ENCODE measurements at places on chromosomes 5 and 9.

- DNase-seq: peak; percentile 2
These were observed 6.7 kb downstream of the INIP start for GRCh38 chr9:112711050-112711689.

GRCh38 chr5:8729437-8729836 is 816.4 kb downstream of the SEMA5A start:
- DNase-seq: no peak

GRCh38 chr9:136858844-136859757 is 7.0 kb downstream of the MAMDC4 start:
- DNase-seq: no peak

GRCh38 chr5:22650511-22650910 is 202.6 kb downstream of the CDH12 start:
- no peak for DNase-seq

DNA sequence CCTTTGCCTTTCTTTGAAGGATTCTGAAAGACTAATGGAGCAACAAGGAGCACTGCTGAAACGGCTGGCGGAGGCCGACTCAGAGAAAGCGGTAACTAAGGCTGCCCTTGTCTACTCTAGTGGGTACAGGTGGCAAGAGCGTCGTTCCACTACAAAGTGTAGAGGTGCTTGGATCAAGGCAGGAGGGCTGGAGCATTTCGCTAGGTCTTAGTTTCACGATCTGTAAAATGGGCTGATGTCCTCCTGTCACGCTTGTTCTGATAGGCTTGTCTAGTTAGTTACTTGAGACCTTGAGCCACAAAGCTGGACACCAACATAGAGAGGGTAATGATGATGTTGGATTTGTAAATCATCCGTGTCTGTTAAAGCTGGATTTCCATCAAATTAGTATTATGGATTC is 23.0 kb upstream of the GLE1 start:
- no peak for DNase-seq

- no peak for DNase-seq
These were observed 6.7 kb downstream of the CDC37L1 start for GRCh38 chr9:4686112-4686511.

DNA sequence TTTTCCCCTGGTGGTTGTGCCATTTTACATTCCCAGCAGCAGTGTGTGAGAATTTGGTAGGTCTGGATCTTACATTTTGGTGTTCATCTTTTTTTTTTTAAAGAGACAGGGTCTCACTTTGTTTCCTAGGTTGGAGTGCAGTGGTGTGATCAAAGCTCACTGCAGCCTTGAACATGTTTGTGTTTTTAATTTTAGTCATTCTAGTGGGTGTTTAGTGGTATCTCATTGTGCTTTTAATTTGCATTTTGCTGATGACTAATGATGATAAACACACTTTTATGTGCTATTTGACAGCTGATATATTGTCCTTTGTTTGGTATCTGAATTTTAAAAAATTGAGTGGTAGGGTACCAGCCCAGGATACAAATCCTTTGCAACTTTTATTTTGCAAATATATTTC is 53.4 kb upstream of the POMT1 start:
- no peak for DNase-seq

- no peak for DNase-seq
These were observed 38.3 kb upstream of the NEURL1B start for GRCh38 chr5:172602783-172603231.

DNA sequence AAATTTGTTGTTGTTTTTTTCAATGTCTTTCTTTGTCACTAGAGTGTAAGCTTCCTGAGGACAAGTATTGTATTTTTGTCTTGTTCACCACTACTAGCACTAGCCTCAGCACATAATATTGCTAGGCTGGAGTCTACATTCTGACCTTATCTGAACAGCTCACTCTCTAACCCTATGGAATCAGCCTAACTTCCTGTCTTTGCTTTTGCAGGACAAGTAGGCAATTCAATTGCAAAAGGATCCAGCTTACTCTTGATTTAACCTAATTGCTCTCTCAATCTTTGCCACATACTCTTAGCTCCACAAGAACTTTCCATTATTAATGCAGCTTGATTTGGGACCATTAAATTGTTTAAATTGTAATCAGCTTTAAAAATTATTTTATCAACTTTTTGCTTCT is 308.5 kb downstream of the MAN2A1 start:
- no peak for DNase-seq

GRCh38 chr5:35067985-35068384 is 20.2 kb upstream of the AGXT2 start:
- DNase-seq: no peak

DNA sequence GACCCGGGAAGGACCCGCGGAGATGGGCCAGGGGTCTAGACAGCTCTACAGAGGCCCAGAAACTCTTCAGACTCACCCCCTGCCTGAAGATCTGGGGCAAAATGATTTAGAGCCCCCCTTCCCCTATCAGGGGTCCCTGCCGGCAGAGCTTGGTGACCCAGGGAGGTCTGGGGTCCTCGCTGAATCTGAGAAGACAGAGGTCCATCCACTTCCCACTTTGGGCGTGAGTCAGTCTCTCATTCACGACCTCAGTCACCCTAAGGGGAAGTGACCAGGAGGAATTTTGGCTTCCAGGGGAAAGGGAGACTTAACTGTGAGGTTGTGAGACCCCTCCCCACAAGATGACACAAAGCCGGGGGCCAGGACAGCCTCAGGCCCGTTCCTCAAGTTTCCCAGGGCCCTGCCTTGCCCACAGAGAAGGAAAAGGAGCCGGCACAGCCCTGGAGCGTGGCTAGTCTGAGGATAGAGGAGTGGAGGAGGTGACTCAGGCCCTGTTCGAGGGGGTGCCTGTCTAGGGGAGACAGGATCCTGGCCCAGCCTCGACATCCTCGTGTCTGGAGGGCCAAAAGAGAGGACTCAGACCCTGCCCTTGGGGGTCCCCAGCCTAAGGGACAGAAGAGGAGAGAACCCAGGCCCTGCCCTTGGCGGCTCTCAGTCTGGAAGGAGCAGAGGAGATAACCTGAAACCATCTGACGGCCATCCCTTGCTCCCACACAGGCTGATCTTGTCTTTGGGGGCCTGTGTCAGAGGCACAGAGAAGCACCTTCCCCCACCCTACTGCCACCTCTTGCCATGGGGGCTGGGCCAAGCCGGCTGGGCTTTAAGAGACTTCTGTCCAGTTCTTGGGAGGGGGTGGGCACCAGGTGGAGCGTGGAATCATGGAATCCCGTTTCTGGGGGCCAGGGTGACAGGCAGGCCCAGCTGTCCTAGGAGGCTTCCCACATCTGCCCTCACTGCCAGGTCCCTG is 889 bp downstream of the PDLIM4 start:
- no peak for DNase-seq

- no peak for DNase-seq
These were observed 47.2 kb downstream of the SYK start for GRCh38 chr9:90848866-90849265.

DNA sequence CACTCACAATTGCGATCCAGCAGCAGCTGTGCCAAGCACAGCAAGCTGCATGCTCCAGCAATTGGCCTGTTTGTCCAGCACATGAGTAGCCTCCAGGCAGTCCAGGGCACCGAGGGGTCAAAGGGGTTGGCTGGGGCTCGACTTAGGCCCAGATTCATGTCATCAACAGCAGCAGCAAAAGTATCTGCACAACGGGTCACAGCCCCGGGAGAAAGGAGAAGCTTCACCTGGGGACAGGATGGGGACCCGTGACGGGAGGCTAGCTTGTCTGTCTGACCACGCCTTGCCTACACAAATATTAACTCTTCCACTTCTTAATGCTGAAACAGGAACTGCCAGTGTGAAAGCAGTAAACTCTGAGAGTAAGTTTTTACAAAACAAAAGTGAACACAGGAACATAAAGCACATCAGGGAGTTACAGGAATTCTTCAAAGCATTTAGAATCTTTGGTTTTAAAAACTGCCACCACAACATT is 191.2 kb downstream of the PIK3R1 start:
- DNase-seq: no peak

DNA sequence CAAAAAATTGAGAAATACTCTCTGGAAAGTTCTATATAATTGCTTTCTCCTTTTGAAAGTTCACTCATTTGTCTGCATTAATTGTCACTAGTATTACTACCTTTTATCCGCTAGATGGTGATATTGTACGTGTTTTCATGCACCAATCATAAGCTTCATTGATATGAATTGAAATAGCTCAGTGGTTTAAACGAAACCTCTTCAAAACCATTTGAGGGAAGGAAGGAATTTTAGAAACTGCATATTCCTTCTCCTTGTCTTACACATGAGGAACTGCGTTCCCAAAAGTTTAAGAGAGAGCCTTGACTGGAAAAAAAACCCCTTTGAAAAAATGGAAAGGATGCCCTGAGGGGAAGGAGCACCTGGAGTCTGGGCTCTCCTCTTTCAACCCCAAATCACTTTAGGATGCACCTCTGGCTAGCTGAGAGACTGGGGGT is 98.6 kb downstream of the YTHDC2 start:
- peak; percentile 21 for DNase-seq

DNA sequence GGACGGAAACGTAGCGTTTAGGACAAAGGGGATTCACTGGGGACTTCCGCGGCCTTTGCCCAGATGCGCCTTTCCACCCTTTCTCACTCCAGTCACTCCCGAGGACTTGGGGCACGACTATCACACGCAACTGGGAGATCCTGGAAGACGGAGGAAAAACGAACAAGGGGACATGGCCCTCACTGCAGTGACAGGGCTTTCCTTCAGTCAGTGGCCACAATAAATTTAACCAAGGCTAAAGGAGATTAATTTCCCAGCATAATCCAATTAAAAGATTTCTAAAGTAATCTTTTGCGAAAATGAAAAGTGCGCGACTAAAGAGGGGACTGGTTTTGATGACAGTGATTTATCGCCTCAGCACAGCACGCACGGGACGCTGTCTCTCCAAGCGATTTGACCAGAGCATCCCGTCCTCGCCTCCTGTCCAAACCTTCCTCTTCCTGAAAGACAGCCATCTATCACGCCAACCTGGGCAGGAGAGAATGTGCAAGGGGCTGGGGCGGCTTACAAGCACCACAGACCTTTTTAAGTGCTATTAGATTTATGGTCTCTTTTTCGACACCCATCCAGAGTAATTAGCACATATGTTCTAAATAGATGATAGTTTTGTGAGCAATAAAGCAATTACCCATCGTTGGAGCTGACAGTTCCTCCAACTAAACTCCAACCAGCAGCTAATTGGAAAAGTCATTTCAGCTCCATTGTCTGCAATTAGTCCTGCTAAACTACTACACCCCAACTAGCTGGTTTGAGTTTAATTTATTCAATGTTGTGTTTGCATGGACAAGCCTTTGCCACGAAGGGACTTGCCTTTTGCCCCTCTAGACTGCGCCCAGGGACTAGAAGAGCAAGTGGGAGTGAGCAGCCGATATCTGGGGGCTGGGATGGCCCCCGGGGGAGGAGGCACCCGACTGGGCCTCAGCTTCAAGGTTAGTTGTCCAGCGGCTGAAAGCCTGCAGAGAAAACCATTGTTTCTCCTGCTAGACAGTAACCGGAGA is 7.4 kb downstream of the NR2F1-AS1 start:
- DNase-seq: no peak

- no peak for DNase-seq
These were observed 481.8 kb upstream of the CDH18 start for GRCh38 chr5:20469792-20470191.

DNA sequence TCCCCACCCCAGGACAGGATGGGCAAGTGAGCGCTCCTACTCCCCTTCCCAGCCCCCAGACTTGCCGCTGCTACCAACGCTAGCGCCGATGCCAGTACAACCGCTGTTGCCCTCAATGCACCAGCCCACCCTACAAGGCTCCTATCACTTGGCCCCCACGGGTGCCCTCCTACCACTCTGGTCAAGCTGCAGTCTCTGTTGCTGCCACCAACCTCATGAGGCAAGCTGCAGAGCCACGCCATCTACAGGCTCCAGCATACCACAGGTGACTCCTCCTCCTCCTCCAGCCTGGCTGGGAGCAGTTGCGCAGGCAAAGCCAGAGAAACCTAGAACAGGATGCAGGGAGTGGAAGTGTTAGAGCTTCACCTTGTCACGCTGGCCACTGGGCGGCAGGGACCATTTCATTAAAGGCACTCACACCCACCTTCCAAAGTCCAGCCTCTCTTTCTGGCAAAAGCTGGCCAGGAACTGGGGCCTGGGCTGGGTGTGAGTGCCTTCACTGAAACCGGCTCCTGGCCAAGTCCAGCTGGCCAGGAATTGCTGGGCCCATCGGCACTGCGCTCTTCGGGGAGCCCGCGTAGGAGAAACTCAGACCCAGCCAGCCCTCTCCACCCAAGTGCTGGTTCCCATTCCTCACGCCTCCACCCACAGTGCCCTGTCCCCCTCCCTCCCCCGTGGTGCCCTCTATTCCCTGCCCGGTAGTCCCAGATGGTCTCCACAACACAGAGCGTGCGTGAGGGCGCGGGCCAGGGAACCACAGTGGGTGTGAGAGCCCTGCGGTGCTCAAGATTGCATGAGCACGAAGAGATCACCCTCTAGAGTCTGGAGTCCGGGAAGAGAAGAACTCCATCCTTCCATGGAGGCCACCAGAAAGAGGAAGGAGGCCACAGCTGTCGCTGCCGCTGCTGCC is 1.6 kb upstream of the PCAT7 start:
- DNase-seq: no peak

GRCh38 chr5:110665184-110665726 is 61.2 kb downstream of the TMEM232 start:
- DNase-seq: no peak

DNA sequence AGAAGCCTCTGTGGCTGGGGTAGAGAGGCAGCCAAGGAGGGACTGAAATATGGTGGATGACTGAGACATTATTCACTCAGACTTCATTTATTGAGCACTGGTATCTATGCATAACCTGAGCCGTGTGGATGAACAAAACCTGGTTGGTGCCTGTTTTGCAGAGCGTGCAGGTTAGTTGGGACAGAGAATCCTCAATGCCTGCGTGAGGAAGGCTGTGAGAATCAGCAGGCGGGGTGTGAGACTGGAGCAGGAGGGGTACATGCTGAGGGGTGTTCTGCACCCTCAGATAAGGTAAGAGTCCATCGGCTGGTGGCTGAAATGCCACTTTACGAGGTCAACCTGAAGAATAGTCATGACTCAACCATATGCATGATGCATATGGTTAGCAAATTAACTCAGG is 271.6 kb downstream of the MED10 start:
- DNase-seq: no peak

DNA sequence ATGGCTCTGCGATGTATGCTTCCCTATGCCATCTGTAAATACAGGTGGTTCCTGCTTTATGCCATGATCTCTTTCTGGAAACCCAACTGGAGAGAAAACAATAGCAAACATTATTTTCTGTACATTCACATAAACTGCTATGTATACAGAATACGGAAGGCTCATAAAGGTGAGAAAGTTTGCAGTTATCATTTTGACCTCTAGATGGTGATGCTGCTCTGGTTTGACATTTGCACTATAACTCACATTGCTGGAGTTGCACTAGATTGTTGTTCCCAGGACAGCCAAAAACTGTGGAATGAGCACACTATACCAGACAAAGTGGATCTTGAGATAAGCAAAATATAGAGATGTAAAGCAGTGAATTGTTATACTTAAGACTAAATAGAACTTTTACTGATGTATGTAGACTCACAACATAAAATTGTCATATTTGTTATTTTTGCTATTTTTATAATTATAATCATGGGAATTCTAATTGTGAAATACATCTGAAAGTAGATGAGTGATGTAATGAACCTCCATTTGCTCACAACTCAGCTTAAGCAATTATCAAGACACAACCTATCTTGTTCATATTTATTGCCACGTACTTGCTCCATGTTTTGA is 246.5 kb downstream of the PTPRD start:
- DNase-seq: peak; percentile 45
